Hematopoietic multipotent progenitor cell (in vitro differentiated cells): ENCODE measurements at places on chromosomes 2 and 18. TPM values are rescaled to one million over a fixed set of nuclear protein-coding genes. Genes with fewer than 3 reads are reported as not detected.

- no peak for DNase-seq
Measured at GRCh38 chr2:238106698-238107524, 6.8 kb downstream of the ESPNL start.

DNA sequence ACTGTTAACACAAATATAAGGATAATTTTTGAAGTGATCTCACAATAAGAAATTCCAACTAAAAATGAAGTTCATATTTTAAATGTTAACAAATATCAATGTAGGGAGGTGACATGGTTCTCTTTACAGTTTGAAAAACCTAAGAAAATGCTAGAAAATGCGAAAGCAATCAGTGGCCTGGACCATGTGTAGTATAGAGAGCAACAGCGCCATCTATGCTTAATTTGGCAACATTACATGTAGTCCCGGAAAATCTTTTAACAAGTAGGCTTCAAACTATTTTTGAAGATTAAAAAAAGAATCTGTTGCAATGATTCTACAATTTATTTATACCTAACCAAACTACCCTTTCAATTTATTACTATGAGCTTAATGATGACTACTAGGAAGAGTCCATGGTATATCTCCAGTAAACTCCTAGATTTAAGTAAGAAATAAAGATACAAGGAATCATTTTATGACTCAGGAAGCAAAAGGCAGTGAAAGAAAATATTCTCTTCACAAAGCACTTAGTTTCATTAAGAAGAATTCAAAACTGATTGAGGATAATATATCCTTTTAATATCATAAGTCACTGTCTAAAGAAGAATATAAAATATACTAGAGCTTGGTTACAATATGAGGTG, 33.3 kb downstream of the NDUFA10 start:
- peak; percentile 33 for DNase-seq

The PXDN gene
- 6.2 TPM for total RNA-seq

The TRIM43 gene
- not detected for total RNA-seq

- DNase-seq: no peak
Measured at GRCh38 chr2:177298191-177298590, 33.7 kb upstream of the NFE2L2 start.
